ENCODE measurements at places on chromosomes 5 and 9.

- no peak for DNase-seq
Observed at GRCh38 chr5:132434416-132435286, 55.9 kb downstream of the IRF1 start.

DNA sequence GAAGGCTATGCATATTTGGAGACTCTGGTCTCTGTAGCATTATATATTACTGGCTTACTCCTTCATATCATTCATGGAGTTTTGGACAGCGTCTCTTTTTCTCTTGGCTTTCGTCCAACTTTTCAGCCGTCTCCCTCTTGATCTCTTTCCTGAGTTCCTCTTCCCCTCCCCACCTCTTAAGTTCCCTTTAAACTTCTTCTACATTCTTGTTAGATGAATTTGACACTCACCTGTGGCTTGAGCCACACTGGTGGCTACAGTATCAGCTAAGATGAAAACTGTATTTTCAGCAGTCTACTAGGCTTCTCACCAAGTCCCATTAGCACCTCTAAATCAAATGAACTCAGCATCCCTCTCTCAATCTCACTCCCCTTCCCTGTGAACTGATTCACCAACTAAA is 128.1 kb downstream of the STARD4 start:
- no peak for DNase-seq

DNA sequence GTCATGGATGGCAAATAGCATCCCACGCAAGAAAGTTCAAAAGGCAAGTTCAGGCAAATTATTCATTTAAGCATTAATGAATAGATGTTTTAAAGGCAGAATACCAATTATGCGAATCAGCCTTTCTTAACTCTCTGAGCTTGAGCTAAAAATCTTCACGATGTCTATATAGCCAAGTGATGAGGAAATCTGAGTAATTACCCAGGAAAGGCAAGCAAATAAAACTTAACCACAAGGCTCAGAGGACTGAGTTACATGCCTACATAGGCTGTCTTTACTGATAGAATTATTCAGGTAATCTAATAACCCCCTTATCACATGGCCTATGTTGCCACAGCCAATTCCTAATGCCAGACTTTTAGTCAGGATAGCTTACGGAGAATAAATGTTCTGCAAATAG is 120.8 kb upstream of the MTAP start:
- no peak for DNase-seq

DNA sequence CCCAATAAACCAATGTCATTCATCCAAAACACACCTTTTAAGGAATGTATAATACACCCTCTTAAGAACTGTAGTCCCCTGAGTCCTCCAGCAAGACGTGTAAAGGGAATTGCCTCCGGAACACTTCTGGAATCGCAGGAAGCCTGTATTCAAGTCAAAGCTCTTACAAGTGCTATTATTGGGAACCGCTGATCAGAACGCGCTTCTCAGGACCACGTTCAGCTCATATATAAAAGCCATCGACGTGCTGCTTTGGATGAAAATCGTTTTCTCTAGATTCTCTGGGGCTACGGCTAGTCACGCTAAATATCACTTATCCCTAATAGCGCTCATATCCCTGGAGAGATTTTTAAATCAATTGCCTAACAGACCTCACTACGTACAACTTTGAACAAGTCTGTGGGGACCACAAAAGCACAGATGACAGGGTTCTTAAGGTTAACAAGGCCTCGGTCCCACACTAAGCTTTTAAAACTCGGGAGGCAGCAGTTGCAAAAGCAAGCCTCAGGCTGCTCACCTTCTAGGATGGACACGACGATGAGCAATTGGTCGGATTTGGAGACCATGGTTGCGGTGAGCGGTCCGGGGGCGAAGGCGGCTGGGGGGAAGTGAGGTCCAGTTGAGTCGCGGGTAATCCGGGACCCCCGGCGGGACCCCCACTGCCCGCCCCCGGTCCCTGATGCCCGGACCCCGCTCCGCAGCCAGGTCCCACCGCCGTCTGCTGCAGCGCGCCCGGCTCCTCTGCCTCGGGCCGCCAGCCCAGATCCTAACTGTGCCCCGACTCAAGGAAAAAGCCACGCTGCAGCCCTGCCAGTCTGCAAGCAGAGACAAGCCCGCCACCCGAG is 548 bp downstream of the CEP120 start:
- no peak for DNase-seq

GRCh38 chr5:152462021-152462721 is 57.1 kb upstream of the NMUR2 start:
- no peak for DNase-seq

- DNase-seq, result no peak
Observed at GRCh38 chr5:64834037-64834436, 65.3 kb downstream of the CWC27 start.

- no peak for DNase-seq
Observed at GRCh38 chr5:6728795-6729183, 15.6 kb downstream of the TENT4A start.

DNA sequence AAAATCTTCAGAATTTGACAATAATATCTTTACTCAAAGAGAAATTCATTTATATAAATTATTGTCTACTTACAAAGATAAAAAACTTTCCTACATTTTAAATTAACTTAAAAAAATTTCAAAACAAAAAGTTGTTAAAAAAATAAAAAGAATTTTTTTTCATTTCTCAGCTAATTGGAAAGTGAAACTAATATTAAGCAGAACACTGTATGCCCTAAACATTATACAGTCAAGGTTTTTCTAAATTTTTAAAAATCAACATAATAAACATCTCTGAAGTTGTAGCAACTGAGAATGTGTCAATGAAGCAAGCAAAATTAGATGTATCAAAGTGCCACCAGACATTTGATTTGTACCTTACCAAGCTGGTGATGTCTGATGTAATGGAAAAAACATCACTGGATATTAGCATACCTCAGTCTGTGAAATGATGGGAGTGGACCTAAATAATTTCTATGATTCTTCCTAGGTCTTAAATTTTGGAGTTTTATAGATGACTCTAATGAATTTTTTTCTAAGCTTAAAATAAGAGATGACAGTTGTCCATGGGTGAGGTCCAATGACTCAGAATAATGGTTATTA is 290.1 kb downstream of the ADAMTS6 start:
- DNase-seq, result no peak

- no peak for DNase-seq
Observed at GRCh38 chr9:37978983-37979382, 75.1 kb upstream of the SLC25A51 start.

DNA sequence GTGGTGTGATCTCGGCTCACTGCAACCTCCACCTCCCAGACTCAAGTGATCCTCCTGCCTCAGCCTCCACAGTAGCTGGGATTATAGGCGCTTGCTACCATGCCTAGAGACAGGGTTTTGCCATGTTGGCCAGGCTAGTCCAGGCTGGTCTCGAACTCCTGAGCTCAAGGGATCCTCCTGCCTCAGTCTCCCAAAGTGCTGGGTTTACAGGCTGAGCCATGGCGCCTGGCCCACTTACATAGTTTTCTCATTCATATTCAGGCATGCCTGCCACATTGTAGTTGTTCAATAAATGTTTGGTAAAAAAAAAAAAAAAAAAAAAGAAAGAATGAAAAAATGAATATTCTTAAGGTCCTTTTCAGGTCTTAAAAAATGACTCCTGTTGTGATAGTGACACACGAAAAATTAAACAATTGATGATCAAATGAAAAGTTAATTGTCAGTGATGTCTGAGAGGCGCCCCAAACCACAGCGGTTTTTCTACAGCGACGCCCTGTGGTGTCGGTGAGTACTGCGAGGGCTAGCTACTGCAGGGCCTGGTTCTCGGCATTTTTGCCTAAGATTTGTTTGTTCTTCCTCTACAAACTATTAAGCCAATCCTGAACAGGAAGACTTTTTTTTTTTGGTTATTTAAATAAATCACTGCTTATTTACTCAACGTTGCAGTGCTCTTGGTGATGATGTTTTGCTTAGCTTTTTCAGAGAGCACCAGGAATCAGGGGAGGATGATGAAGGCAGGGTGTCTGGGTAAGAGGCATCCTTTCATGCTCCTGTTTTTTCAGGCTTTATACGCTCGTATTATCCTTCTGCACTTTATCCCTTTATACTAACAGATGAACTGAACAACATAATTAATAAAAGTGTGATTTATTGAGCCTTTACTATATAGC is 67.0 kb upstream of the DPYSL3 start:
- DNase-seq, result peak; percentile 5

DNA sequence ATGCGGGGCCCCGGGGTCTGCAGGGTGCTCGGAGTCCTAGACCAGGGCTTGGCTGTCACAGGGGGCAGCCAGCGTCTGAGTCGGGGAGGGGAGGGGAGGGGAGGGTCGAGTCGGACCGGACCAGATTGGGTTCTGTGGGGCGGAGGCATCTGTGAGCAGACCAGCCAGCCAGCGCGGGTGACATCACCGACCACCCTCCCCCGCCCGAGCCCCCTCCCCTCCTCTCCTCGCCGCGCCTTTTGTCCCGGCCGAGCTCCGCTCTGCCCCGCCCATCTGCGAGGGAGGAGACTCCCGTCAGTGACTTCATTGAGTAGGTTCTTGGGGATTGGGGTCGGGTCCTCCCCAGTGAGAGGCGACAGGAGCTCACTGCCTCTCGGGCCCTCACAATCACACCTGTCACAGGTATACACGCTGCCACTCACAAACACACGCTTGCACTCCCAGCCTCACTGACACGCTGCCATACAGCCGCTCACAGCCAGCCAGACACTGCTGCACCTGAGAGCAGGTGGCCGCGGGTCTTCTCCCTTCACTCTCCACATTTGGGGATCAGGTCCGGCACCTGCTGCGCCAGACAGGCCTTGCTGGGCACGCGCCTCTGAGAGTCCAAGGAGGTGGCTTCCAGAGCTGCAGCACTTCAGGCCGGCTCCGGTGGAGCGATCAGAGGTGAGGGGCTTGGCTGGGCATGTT is 546 bp downstream of the DNAJB5 start:
- peak; percentile 30 for DNase-seq

GRCh38 chr5:122465031-122465577 is 153.1 kb downstream of the SNCAIP start:
- no peak for DNase-seq

DNA sequence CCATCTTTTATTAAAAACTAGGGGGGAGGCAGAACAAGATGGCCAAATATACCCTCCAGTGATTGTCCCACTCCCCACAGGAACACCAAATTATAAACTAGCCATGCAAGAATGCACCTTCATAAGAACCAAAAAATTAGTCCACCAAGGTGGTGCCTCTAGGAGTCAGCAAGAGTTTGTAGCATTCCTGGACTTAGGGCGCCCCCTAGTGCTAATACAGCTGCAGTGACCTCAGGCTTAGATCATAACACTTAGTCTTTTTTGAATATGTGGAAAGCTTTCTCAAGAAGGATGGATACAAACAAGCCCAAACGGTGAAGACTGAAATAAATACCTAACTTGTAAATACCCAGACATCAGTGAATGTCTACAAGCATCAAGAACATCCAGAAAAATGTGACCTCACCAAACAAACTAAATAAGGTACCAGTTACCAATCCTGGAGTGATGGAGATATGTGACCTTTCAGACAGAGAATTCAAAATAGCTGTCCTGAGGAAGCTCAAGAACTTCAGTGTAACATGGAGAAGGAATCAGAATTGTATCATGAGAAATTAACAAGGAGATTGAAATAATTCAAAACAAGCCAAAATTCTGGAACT is 19.3 kb downstream of the PPIP5K2 start:
- DNase-seq, result peak; percentile 71

DNA sequence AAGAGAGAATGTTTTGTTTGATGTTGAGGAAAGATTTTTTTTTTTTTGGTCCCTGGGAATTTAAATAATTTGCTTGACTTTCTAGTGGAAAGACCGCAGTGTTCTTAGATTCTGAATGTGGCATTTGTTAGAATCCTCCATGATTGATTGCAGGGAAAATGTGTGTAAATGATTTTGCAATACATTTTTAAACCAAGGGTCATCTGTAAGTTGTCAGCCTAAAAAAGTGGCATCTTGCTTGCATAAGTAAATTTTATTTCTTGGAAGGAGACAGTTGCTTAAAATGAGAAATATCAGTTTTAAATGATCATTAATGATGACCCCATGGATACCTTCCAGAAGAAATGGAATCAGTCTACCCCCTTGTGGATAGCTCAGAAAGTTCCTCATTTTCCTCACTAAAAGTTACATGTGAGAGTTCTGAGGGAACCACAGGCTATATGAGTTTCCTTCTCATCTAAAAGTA is 105.1 kb upstream of the SLC25A48 start:
- no peak for DNase-seq

GRCh38 chr5:122906768-122907167 is 61.4 kb downstream of the SNX24 start:
- no peak for DNase-seq

- DNase-seq, result no peak
Observed at GRCh38 chr9:80385246-80385645, 813.5 kb downstream of the TLE4 start.

DNA sequence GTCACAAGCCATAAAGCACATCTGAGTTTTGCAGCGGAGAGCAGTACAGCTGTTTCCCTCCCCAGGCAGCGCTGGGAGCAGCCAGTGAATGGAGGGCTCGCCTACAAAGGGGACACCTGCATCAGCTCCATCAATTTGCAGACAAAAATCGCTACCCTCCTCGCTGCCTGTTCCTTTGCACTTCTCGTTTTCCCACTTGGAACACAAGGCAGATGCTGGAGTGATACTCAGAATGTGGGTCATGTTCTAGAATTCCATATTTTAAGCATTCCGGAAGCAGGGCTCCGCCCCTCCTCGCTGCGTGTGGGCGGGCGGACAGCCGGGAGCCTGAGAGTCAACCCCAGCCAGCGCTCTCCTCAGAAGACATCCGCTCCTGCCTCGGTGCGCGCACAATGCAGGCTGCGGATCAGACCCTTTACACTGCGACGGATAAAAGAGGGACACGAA is 92.1 kb downstream of the LMNB1 start:
- peak; percentile 23 for DNase-seq

DNA sequence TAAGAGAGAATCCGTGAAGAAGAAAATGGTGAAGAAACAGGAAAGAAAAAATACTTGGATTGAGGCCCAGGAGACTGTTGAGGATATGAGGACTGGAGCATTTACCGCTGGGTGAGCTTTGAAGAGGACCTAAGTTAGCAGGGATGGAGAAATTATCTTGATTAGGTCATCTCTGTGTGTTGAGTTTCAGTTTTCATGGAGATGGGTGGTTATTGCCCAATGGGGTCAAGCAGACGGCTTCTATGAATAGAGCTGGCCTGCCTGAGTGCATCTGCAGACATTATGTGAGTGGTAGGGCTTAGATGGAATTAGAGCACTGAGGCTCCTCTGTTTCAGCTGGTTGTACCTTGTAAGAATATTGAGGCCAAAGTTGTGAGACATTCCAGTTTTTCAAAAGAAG is 245.4 kb upstream of the FBXL7 start:
- DNase-seq, result no peak

DNA sequence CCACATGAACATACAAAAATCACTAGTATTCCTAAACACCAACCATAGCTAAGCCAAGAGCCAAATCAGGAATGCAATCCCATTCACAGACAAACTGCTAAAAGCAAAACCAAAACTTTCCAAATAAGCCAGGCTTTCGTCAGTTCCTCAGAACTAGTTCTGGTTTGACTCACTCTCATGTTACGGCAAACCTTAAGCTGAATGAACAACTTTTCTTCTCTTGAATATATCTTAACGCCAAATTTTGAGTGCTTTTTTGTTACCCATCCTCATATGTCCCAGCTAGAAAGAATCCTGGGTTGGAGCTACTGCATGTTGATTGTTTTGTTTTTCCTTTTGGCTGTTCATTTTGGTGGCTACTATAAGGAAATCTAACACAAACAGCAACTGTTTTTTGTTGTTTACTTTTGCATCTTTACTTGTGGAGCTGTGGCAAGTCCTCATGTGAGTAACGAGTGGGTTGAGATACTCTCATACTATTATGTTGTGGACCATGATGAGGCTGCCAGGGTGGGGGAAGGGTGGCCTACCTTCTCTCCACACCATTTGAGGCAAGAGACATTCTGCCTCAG is at the start of gene PDCD1LG2:
PDCD1LG2 (plus strand) TSS at position 172 of the 572 bp plus-strand sequence. CDS start 12,016 bp downstream, outside the sequence.
- DNase-seq, result peak; percentile 28

GRCh38 chr9:123727332-123727731 is 202.6 kb downstream of the DENND1A start:
- DNase-seq, result no peak

Data from stimulated activated CD4-positive, alpha-beta T cell treated with anti-CD3 and anti-CD28 coated beads, Interleukin-12 subunit alpha, Interleukin-12 subunit beta, amount 100 ng/mL, for 4 hours (primary cell).